ENCODE measurements at places on chromosomes 2 and 18. TPM values are rescaled to one million over a fixed set of nuclear protein-coding genes. Genes with fewer than 3 reads are reported as not detected.

DNA sequence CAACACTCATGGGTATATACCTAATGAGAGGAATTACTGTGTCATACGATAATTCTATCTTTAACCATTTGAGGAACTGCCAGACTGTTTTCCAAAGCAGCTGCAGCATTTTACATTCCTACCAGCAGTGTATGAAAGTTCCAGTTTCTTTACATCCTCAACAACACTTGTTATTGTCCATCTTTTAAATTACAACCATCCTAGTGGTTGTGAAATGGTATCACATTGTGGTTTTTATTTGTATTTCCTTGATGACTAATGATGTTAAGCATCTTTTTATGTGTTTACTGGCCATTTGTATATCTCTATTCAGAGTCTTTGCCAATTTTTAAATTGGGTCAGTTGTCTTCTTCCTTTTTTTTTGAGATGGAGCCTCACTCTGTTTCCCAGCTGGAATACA is 4.0 kb upstream of the CKAP2L start:
- no peak for DNase-seq

GRCh38 chr2:24403168-24403831 is 43.0 kb upstream of the ITSN2 start:
- DNase-seq: no peak

DNA sequence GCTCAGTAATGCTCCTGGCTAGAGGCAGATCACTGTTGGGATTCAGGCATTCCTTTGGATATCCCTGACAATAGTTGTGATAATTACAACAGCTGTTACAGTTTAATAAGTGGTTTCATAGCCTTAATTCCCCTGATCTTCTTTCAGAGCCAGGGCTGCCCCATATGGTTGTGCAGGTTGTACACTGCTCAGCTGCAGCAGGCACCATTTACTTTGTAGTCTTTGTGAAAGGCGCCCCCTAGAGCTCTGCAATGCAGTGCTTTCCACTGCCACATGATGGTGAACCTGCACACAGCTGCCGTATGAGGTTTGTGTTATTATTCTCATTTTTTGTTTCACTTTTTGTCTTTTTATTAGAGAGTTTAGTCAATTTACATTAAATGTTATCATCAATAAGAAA is 239.1 kb downstream of the KCNS3 start:
- peak; percentile 46 for DNase-seq

GRCh38 chr2:49002750-49003149 is 151.6 kb downstream of the FSHR start:
- no peak for DNase-seq

DNA sequence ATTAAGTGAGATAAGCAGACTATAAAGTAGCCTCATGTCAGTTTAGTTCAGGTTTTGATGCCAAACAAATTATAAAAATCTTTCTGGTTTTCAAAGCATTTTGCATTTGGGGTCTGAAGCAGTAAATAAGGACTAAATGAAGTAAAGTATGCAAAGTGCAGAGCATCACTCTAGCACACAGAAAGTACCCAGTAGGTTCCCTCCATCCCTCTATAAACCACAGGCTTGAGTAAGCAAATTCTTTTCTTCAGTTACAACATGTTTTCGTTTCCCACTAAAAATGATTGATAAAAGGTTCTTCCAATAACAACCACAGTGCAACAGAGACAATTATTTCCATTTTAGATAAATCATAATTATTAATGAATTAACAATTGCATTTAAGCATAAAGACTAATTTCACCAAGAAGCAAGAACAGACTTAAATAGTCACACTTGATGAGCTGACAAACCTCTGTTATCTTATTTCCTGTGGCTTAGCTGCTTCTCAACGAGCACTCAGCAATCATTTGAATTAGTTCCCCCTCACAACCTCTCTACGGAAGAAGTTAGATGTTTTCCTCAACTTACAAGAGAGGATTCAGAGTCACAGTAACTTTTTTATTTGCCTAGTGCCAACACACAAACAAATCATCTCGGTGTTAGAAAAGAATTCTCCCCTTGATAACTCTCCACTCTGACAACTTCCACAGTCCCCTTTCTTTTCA is 249.8 kb downstream of the NBAS start:
- DNase-seq: no peak

GRCh38 chr2:219575566-219576504 is 3.7 kb downstream of the INHA start:
- DNase-seq: no peak

GRCh38 chr18:33317640-33318039 is 122.9 kb downstream of the CCDC178 start:
- no peak for DNase-seq

DNA sequence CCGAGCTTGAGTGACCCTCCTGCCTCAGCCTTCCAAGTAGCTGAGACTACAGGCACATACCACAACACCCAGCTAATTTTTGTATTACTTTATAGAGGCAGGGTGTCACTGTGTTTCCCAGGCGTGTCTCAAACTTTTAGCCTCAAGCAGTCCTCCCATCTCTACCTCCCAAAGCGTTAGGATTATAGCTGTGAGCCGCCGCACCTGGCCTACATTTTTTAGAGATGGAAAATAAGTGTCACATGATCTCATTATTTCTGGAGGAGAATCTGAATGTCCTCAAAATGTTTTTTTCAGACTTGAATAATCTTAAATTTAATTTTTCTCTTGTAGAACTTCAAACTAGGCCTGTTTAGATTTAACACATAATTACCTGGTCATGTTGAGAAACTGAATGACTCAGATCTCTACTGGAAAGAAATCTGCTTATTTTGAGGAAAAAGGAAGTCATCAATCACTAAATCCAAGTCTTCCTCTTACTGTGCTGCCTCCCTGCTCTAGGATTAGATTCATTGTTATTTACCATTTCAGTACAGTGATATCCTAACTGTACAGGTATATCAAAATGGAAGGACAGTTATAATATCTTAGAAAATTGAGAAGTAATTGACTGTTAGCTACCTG is 92.4 kb downstream of the COX7A2L start:
- no peak for DNase-seq

DNA sequence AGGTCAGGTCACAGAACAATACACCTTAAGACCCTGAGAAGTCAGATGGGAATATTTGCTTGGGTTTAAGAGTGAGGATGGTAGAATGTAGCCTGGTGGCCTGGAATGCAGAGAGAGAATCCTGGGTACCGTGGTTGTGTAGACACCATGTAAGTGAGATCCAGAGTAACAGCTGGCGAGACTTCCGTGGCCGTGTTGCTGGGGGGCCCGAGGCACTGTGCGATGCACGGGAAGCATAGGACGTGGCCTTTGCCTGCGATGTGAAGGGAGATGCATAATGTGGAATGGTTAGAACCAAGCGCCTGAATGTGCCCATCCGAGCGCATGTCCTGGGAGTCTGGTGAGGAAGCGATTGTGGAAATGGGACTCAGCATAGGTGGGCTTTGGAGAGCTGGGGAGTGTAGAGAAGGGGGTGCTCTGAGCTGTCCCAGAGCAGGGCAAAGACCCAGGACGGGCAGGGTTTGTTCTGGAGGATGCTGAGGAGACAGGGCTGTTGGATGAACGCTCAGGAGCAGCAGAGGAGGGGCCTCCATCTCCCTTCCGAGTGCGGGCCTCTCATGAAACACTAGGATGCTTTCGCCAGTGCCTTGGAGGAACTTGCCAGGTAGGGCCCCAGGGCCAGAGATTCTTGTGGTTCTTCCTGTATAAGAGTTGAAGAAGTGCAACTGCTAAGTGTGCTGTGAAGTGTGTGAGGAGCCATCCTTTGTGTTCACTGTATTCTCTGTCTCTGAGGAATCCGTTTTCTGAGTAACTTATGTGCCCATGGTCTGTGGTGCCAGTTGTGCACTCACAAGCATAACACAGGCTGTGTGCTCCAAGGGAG is 7.1 kb downstream of the RNF144A start:
- no peak for DNase-seq

GRCh38 chr2:197777823-197778407 is 7.2 kb downstream of the BOLL start:
- peak; percentile 55 for DNase-seq

DNA sequence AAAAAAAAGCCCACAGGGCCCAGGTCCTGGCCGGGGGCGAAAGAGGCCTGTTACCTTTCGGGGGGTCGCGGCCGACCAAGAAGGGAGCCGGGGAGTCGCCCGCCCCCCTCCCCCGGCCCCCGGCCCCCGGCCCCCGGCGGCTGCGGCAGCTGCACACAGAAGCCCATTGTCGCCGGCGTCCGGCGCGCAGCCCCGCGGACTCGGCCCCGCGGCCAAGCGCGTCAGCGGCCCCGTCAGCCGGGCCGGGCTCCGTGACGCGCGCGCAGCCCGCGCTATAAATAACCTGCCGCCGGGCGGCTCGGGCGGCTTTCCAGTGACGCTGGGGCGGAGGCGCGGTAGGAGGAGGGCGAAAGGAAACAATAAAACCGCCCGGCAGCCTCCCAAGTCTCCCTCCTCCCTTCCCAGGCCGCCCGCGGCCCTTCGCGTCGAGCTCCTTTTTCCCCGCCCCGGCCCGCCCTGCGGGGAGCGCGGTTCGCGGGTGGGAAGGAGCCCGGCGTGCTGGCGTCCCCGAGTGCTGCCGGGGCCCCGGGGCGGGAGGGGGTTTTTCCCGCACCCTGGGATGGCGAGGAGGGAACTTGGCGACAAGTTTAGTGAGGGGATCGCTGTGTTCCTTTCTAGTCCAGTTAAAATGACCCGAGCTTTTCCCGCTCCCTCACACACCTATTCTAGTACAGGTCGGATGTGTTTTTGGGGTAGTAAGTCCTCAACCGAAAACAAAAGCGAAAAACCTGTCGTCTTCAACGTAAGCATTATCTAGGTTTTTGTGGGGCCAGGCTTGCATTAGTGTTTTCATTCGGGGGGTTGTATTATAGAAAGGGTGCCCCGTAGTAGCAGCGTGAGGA is 10.0 kb upstream of the NR4A2 start:
- peak; percentile 98 for DNase-seq

- no peak for DNase-seq
These were observed 70.0 kb upstream of the ATIC start for GRCh38 chr2:215241791-215242305.

DNA sequence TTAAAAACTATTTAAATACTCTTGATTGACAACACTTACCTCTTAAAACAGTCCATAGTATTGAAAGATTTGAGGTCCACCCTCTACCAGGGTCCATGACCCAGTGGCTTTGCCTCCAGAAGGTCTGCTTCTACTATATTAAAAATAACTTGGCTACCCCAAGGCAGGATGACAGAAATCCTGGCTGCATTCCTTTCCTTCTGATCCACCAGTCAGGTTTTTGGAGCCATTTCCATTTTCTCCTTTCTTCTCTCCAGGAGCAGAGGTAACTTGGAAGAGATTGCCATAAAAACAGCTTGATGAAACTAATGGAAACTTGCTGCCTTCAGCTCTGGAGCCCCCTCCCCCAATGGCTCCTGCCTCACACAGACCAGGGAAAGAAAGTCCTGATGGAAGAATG is 2.6 kb upstream of the FAM171B start:
- DNase-seq: no peak

GRCh38 chr2:190418727-190419126 is 10.6 kb downstream of the MFSD6 start:
- DNase-seq: no peak

GRCh38 chr2:233829193-233830110 is 24.9 kb downstream of the HJURP start:
- DNase-seq: peak; percentile 15

GRCh38 chr2:238467792-238468191 is 41.1 kb downstream of the ASB1 start:
- DNase-seq: no peak

DNA sequence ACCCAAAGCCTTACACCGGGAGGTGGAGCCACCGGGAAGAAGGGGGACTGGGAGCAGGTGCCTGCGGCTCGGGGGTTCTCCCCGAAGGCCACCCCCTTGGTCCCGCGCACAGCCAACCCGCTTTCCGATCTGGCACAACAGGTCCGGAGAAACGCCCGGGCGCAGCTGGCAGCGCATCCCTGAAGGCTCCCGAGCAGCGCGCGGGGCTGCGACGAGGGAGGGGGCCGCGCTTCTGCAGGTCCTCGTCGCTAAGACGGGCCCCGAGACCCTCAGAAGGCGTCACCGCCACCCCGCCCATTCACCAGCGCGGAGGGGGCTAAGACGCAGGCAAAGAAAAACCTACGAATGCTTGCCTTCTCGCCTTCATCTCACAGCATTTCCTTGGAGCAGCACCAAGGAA is 1.8 kb downstream of the CBLN2 start:
- DNase-seq: no peak

DNA sequence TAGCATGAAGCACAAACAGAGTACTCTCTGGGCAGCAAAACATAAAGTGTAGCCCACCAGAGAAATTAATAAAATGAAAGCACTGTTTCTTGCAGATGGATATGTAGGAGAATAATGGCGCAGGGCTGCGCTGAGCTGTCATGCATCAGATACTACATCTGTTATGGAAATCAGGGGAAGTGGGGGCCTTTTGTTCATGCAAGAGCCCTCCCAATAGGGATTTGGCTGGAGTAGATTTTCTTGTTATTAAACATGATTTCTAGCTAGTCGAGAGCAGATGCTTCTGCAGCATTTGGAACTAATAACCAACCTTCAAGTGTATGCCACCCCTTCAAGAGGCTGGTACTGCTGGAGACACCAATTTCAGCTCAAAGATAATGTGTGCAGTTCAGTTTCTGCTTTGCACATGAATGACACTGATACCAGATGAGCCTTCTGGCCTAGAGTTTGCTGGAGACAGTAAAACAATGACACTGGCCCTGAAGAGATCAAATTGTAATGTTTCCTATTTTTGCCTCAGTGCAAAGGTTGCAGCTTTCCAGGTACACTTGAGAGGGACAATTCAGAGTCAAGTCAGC is 58.0 kb downstream of the RND3 start:
- no peak for DNase-seq

- DNase-seq: peak; percentile 49
These were observed 725 bp upstream of the ANKRD53 start for GRCh38 chr2:70977605-70978205.

- no peak for DNase-seq
These were observed 334.1 kb upstream of the MYT1L start for GRCh38 chr2:2664989-2665833.

DNA sequence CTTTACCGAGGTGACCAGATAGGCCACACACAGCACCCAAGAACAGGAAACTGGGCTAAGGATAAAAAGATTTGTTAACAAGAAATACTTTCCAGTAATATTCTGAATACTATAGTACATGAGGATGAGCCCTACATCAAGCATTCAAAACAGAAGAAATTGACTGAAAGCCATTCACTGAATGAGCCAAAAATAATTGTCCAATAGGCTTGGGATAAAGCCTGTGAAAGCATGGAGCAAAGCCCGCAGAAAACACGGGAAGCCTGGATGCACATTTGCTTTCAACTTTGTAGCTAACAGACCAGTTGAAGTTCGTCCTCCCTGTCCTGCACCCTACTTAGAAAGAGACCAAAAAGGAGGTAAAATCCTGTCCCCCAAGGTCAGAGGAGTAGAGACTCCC is 56.3 kb downstream of the DIPK1C start:
- DNase-seq: no peak

The TTN gene
- total RNA-seq: 5.8 TPM

The RGPD4 gene
- total RNA-seq: not detected

The RAB10 gene
- 106 TPM for total RNA-seq

The PRKD3 gene
- total RNA-seq: 62.6 TPM

The UGT1A4 gene
- total RNA-seq: not detected

The ERLEC1 gene
- total RNA-seq: 36.2 TPM

The C2orf78 gene
- not detected for total RNA-seq

The ABCG8 gene
- 8.9 TPM for total RNA-seq

The NPPC gene
- 2.9 TPM for total RNA-seq

The SCG2 gene
- total RNA-seq: 7.1 TPM

The PASK gene
- total RNA-seq: 5.2 TPM

The STEAP3 gene
- 56.7 TPM for total RNA-seq

The ODC1 gene
- total RNA-seq: 33.0 TPM

The KIF5C gene
- under 0.01 TPM for total RNA-seq
